Effector memory CD8-positive, alpha-beta T cell (primary cell): ENCODE measurements at places on chromosomes 12 and 14.
A peak's percentile ranks its signal among the peaks of the same experiment; 100 is the strongest.

- no peak for DNase-seq
- no peaks in the 10 kb centered on the region for H3K36me3 ChIP-seq
- H3K27me3 ChIP-seq: no peaks in the 10 kb centered on the region
- no peak overlapping the region for H3K27ac ChIP-seq
Observed at GRCh38 chr12:18160901-18161300, 70.9 kb upstream of the RERGL start.

GRCh38 chr14:91872011-91872501 is 4.7 kb upstream of the TC2N start:
- H3K4me1 ChIP-seq: peaks cover 65% of the 10 kb centered on the region
- no peaks in the 10 kb centered on the region for H3K27me3 ChIP-seq

DNA sequence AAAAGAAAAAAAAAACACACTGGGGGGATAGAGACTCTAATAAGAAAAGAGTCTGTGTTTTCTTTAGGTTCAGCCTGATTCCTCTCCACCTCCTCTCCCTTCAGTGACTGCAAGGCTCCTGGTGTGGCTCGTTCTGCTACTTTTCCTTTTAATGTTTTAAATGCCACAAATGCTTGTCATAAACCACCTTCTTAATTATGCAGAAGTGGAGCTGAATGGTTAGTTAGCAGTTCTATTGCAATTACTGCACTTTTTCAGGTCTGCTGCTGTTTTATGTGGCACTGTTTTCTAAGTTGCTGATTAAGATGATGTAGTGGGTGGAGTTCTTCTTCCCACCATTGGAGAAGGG is 878.1 kb downstream of the DIO2 start:
- H3K4me1 ChIP-seq: no peaks in the 10 kb centered on the region
- H3K4me3 ChIP-seq: no peak overlapping the region
- DNase-seq: no peak
- no peaks in the 10 kb centered on the region for H3K36me3 ChIP-seq

DNA sequence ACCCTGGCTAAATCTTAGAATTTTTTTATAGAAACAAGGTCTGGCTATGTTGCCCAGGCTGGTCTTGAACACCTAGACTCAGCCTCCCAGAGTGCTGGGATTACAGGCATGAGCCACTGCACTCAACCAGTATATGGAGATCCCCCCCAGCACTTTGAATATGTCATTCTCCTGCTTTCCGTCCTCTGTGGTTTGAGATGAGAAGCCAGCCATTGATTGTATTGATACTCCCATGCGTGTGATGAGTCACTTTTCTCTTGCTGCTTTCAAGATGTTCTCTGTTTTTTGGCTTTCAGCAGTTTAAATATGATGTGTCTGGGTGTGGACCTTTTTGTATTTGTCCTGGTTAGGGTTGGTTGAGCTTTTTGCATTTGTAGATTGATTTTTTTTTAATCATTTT is 75.2 kb upstream of the DNM1L start:
- H3K4me3 ChIP-seq: no peak overlapping the region
- H3K27ac ChIP-seq: no peak overlapping the region
- H3K36me3 ChIP-seq: no peaks in the 10 kb centered on the region
- H3K4me1 ChIP-seq: no peaks in the 10 kb centered on the region
- H3K27me3 ChIP-seq: peaks cover 2% of the 10 kb centered on the region

GRCh38 chr12:84222841-84223240 is 689.8 kb downstream of the SLC6A15 start:
- H3K4me3 ChIP-seq: no peak overlapping the region
- DNase-seq: no peak
- no peaks in the 10 kb centered on the region for H3K27me3 ChIP-seq
- no peaks in the 10 kb centered on the region for H3K4me1 ChIP-seq

- no peaks in the 10 kb centered on the region for H3K27me3 ChIP-seq
- H3K4me3 ChIP-seq: peak overlapping the region; percentile 47
- peaks cover 55% of the 10 kb centered on the region for H3K36me3 ChIP-seq
- H3K4me1 ChIP-seq: peaks cover 40% of the 10 kb centered on the region
- no peak for DNase-seq
Observed at GRCh38 chr14:69715725-69716477, 51.0 kb upstream of the SRSF5 start.

- no peaks in the 10 kb centered on the region for H3K36me3 ChIP-seq
- no peaks in the 10 kb centered on the region for H3K4me1 ChIP-seq
- H3K27ac ChIP-seq: no peak overlapping the region
- no peak overlapping the region for H3K4me3 ChIP-seq
- H3K27me3 ChIP-seq: peaks cover 56% of the 10 kb centered on the region
Observed at GRCh38 chr12:112570096-112570495, 151.3 kb downstream of the PTPN11 start.

DNA sequence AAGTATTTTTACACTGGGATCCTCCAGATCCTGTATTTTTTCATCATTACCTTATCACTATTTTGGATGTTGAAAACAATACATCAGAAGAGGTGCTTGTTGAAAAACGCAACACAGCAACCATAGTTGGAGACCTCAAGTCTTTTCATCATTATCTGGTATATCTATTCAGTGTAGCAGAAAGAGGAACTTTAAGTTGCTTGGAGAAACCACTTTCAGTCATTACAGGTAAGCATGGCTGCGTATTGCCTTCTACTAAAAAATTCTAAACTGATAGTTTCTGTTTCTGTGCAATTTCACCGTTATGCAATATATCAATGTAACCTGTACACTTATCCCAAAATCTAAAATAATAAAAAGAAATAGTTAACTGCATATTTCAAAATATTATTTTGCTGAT is 32.2 kb upstream of the PTPRQ start:
- H3K4me1 ChIP-seq: no peaks in the 10 kb centered on the region
- DNase-seq: no peak
- H3K4me3 ChIP-seq: no peak overlapping the region
- no peaks in the 10 kb centered on the region for H3K36me3 ChIP-seq
- no peaks in the 10 kb centered on the region for H3K27me3 ChIP-seq
- H3K27ac ChIP-seq: no peak overlapping the region

DNA sequence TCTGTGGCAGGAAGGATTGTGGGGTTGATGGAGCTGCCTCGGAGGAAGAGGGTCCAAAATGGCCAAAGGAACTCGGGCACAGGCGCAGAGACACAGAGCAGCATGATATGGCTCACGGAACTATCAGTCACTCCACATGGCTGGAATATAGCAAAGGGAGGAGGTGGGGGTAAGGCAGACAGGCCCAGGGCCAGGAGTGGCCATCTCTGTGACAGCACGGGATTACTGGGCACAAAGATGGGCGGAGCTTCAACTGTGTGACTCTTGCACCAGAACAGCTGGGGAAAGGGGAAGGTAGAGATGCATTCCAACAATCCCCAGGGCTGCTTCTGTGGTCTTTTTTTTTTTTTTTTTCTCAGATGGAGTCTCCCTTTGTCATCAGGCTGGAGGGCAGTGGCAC is 24.8 kb upstream of the EML1 start:
- no peak for DNase-seq
- H3K27ac ChIP-seq: no peak overlapping the region
- H3K27me3 ChIP-seq: peaks cover 35% of the 10 kb centered on the region
- H3K4me3 ChIP-seq: no peak overlapping the region
- H3K4me1 ChIP-seq: no peaks in the 10 kb centered on the region

GRCh38 chr12:32559434-32559833 is 119.7 kb upstream of the DNM1L start:
- no peaks in the 10 kb centered on the region for H3K36me3 ChIP-seq
- H3K4me3 ChIP-seq: no peak overlapping the region
- no peaks in the 10 kb centered on the region for H3K4me1 ChIP-seq
- no peaks in the 10 kb centered on the region for H3K27me3 ChIP-seq

- H3K27me3 ChIP-seq: peaks cover 23% of the 10 kb centered on the region
- H3K4me3 ChIP-seq: no peak overlapping the region
- no peak for DNase-seq
Observed at GRCh38 chr14:94670692-94671285, 58.6 kb downstream of the SERPINA3 start.

GRCh38 chr12:71007020-71007419 is 86.5 kb upstream of the PTPRR start:
- no peaks in the 10 kb centered on the region for H3K36me3 ChIP-seq
- no peaks in the 10 kb centered on the region for H3K4me1 ChIP-seq
- H3K4me3 ChIP-seq: no peak overlapping the region
- no peaks in the 10 kb centered on the region for H3K27me3 ChIP-seq
- H3K27ac ChIP-seq: no peak overlapping the region
- no peak for DNase-seq

GRCh38 chr14:55448141-55448614 is 7.8 kb upstream of the TBPL2 start:
- no peaks in the 10 kb centered on the region for H3K27me3 ChIP-seq
- no peaks in the 10 kb centered on the region for H3K36me3 ChIP-seq
- no peaks in the 10 kb centered on the region for H3K4me1 ChIP-seq
- no peak overlapping the region for H3K27ac ChIP-seq
- no peak for DNase-seq

GRCh38 chr12:116106870-116107269 is 170.6 kb downstream of the MED13L start:
- no peaks in the 10 kb centered on the region for H3K27me3 ChIP-seq
- peaks cover 8% of the 10 kb centered on the region for H3K36me3 ChIP-seq
- no peak overlapping the region for H3K27ac ChIP-seq
- no peak overlapping the region for H3K4me3 ChIP-seq
- peaks cover 6% of the 10 kb centered on the region for H3K4me1 ChIP-seq

GRCh38 chr14:91227183-91227628 is 17.3 kb downstream of the GPR68 start:
- H3K36me3 ChIP-seq: peaks cover 34% of the 10 kb centered on the region
- peak overlapping the region; percentile 95 for H3K27ac ChIP-seq
- no peaks in the 10 kb centered on the region for H3K27me3 ChIP-seq
- H3K4me1 ChIP-seq: peaks cover 85% of the 10 kb centered on the region

DNA sequence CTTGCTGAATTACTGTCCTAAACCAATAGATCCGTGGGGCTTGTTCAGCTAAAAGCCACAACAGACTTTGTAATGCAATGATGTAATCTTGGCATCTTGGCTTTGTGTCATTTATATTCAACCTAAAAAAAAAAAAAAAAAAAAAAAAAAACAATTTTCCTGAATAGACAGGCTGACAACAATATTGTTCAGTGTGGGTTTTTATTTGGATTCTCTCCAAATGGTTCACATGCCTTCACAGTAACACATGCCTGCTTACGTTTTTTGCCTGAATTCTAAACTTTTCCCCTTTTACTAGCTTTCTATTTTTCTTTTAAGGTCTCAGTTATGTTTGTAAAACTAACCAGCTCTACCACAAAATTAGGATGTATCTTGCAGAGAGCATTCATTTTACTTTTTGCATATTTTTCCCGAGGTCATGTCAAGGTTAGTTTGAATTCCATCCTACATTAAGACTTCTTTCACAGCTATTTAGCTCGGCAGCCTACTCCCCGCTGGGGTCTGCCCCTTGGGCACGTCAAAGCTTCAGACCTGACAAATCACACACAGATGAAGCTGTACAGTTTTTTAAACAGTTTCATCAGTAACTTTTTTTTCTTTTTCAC is 213.7 kb upstream of the NPAS3 start:
- no peak for DNase-seq
- H3K27me3 ChIP-seq: no peaks in the 10 kb centered on the region
- H3K36me3 ChIP-seq: no peaks in the 10 kb centered on the region
- no peak overlapping the region for H3K4me3 ChIP-seq
- no peaks in the 10 kb centered on the region for H3K4me1 ChIP-seq
- no peak overlapping the region for H3K27ac ChIP-seq

DNA sequence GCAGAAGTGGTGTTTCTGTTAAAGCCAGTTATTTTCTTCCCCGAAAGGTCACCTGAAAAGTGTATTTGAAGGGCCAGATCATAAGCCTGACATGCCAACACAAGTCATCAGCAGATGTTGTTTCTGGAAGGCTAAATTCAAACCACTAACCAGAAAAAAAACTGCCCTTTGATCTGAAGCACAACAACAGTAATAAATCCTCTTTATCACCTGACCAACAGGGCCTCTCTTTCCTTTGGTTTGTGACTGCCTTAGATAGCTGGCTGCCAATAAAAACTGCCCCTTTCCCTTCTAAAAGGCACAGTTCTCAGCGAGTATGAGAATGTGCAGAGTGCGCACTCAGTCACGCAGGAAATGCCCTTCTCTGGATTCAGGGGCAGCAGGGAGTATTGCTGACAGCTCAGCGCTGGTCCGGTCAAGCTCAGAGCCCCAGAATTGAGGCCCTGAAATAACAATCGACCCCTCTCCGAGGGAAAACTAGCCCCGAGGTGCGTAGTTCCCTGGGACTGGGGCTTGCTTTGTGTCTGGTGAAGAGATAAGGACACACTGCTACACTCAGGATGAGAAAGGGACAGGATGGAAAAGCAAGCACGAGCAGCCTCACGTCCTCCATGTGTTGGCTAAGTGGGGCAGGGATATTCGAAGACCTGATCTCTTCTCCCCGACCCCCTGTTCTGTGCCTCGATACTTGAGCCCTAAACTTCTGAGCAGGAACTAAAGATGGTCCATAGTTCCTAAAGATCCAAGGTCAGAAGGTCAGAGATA is 184.2 kb upstream of the GZMB start:
- peaks cover 84% of the 10 kb centered on the region for H3K27me3 ChIP-seq
- H3K4me3 ChIP-seq: no peak overlapping the region
- DNase-seq: no peak
- H3K4me1 ChIP-seq: no peaks in the 10 kb centered on the region

DNA sequence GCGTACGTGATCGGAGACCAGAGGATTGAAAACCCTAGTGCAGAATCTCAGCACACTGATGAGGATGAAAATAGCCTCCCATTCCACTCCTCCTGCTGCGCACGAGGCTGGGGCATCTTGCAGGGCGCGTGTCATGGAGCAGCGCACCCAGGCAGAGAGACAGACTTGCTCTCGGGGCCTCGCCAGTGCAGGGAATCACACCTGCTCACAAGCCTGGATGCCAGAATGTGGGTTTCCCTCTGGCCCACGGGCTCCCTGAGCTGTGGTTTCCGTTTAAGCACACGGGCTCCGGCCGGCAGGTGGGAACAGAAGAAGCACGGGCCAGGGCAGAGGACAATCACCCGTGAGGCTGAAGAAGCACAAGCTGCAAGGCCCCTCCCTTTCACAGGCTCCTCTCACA is 2.0 kb downstream of the FGF6 start:
- H3K4me3 ChIP-seq: no peak overlapping the region
- H3K27ac ChIP-seq: no peak overlapping the region
- H3K27me3 ChIP-seq: peaks cover 77% of the 10 kb centered on the region
- DNase-seq: no peak

DNA sequence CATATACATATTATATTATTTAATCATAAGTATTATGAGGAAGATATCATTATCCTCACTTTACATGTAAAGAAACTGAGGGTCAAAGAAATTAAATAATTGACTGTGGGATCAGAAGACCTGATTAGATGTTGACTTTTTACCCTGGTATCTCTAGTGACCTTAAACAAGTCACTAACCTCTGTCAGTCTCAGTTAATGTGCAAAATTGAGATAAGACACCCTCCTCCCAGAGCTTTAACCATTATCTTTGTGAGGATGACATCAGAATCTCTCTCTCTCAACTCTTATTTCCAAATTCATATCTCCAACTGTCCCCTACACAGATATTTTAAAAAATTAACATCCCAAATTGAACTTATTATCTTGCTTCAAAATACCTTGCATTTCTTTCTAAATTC is 177.8 kb downstream of the KLHL28 start:
- H3K4me1 ChIP-seq: no peaks in the 10 kb centered on the region
- no peaks in the 10 kb centered on the region for H3K27me3 ChIP-seq
- H3K27ac ChIP-seq: no peak overlapping the region
- H3K4me3 ChIP-seq: no peak overlapping the region
- H3K36me3 ChIP-seq: no peaks in the 10 kb centered on the region
